ENCODE measurements at places on chromosomes 3 and 15.
A peak's percentile ranks its signal among the peaks of the same experiment; 100 is the strongest.

GRCh38 chr3:102531686-102532085, 96.9 kb downstream of the ZPLD1 start:
- DNase-seq: peak; percentile 8

- DNase-seq: no peak
These were observed 53.5 kb downstream of the CEMIP start for GRCh38 chr15:80832686-80833085.

- peak; percentile 63 for DNase-seq
These were observed 56.4 kb downstream of the NEDD4 start for GRCh38 chr15:55937040-55937439.

- DNase-seq: no peak
These were observed 18.8 kb downstream of the ZBBX start for GRCh38 chr3:167361306-167361705.

GRCh38 chr15:97200161-97200560, 760.3 kb upstream of the ARRDC4 start:
- DNase-seq: no peak

DNA sequence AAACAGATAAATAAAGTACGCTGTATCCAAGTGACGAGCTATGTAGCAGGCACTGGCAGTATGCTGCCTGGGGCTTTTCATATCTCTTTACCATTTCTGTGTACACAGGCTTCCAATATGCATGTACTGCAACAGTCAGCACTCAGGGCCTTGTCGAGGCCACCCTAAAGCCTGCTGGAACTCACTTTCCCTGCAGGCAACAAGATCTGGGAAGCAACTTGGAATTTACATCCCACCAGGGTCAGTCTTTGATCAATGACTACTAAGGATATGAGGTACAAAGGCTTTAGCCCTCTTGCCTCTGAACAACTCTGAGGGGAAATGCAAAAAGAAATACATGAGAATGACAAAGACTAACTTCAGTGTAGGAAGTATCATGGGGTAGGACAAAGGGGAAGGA, 101.8 kb upstream of the ARL6 start:
- no peak for DNase-seq

DNA sequence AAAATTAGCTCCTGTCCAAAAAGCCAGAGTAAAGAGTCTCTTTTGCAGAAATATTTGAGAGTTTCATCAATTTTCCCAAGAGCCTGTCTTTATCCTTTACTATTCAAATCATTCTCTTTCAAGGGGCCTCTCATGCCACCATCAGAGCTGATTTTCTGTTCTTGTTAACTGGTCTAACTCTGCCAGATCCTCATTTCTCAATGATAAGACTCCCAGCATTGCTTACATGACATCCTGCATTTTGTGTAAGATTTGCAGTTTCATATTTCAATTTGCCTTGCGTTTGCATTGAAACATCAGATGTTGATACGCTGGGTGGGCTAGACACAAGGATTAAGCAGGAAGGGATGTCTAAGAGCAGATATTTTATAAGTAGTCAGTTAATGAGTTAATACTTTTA, 228.7 kb downstream of the TBL1XR1 start:
- DNase-seq: no peak

DNA sequence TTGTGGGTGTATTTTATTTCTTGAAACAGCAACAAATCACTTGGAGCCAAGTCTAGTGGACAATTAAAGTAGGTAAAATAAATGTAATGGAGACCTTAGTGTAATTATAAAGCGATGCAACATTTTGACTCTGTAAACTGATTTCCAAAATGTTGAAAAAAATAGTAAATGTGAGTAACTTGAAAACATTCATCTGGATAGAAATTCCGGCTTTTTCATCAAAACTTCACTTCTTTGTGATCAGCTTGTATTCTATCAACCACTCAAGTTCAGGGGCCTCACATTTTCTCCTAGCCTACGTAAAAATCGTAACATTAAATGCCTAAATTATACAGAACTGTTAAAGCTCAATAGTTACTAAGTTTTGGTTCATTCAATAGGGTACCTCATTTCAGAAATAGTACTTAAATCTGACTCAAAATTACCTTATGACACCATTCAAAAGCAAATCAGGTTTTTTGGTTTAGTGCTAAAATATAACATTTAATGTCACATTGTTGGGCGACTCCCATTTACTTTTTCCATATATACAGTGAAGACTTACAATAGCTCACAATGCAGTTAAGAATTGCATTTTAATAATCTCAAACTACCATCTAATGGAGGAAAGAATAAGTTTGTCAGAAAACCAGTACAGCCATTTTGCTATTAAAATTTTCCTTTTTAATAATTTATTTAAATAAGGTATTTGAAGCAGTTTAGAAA, 12.7 kb downstream of the CCNL1 start:
- DNase-seq: no peak

GRCh38 chr15:92848852-92849598, 51.1 kb upstream of the CHD2 start:
- DNase-seq: peak; percentile 86

DNA sequence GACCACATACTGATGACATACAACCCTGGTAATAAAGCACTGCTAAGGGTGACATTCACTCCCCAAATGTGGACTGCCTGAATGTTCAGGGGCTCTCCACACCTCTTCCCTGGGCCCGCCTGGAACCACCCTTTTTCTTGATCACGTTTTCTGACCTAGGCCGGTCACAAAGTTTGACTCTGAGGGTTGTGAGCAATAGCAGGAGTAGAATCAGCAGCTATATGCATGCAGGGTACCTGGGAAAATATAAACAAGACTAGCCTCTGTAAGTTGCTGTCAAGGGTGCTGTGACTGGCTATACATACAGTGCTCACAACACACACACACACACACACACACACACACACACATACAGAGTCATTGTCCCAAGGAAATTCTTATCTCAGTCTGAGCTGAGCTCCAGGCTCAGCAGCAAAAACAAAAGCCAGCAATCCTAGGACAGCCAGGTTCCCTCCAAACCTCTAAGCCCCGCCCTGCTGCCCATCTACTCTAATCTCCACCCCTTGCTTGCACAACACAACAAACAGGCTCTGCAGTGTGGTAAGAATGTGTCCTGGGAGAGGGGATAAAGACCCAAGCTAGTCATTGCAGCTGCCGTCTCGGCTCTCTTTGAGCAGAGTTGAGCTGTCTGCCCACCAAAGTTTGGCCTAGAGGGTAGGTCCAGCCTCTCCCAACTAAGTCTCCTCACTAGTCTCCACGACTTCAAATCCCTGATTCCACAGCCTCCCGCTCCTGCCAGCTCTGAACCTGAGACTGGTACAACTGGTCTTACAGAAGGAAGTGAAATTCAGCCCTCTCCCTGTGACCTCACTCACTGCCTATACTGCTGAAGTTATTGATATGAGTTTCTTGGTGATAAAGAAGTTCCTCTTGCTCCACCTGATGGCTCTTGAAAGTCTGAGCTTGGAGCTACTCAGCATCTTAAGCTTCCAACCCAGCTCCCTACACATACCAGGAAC, 2.2 kb downstream of the BMF start:
- DNase-seq: peak; percentile 47

GRCh38 chr15:98812716-98813446, 164.5 kb downstream of the IGF1R start:
- DNase-seq: no peak

GRCh38 chr3:61829722-61830350, 268.5 kb downstream of the PTPRG start:
- peak; percentile 42 for DNase-seq

- DNase-seq: no peak
These were observed 11.3 kb upstream of the MANF start for GRCh38 chr3:51373658-51374421.

- DNase-seq: no peak
These were observed 26.8 kb upstream of the CHRM5 start for GRCh38 chr15:33941279-33942063.

- DNase-seq: no peak
These were observed 61.2 kb upstream of the CTNNB1 start for GRCh38 chr3:41138146-41138545.

DNA sequence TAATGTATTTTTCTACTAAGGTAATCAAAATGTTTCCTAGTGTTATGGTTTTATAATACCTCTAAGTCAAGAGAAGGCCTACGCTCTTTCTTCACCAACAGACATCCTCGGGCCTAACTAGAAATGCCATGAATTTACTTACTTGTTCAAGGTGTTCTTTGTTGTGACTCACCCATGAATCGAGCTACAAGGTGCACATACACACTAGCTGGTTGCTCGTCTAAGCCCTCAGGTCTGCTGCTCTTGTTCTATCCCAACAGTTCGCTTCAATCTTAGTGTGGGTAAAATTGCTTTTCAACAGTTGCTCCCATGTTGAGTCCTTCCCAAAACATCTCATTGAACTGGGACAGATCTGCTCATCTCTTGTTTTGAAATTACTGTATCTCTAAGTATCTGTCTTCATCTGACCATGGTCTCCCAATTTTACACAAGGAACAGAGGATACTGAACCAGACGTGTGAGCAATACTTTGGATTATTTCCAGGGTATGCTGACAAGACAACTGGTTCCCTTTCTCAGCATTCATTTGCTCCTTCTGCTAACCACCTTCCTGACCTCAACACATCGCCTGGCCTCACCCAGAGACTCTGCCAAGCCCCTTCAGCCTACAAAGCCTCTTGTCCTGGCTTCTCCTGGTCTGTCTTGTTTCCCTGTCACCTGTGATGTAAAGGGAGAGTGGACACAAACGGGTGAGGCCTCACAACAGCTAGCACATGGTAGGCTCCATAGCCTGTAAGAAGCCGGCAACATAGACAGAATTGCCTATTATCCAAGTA, 84.2 kb downstream of the NEDD4 start:
- peak; percentile 85 for DNase-seq
